Endodermal cell (in vitro differentiated cells): ENCODE measurements at places on chromosomes 4 and X. TPM values are rescaled to one million over a fixed set of nuclear protein-coding genes. Genes with fewer than 3 reads are reported as not detected.

DNA sequence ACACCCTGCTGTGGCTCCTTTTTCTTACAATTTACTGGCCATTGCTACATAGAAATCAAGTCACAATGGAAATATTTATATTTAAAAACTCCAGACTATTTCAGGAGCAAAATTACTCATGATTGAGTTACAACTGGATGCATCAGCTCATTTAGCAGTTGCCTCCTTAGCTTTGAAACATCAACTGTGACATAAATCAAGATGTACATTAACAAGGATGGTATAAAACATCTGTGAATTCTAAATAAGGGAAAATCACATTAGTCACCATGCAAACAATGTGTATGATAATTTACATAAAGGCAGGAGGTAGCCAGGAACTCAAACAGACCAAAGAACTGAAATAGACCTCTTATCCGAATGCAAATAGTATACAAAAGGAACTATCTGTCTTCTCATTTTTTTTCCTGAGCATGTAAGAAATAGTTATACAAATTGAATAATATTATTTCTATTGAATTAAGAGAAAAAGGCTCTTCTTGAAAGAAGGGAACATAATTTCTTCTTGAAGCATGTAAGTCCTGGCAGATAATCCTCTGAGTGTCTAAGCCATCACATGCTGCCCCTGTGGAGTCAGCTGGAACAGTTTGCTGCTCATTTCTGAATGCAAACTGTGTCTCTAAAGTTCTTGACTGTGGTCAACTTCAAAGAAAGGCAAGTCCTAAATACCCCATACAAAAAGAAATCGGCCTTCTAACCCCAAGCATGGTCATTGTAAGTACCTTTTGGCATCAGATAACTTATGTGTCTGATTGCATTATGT, 151.2 kb downstream of the NAA11 start:
- H3K27ac ChIP-seq: no peak overlapping the region
- no peak overlapping the region for H3K4me3 ChIP-seq
- H3K4me1 ChIP-seq: no peaks in the 10 kb centered on the region
- no peak for DNase-seq
- H3K36me3 ChIP-seq: no peaks in the 10 kb centered on the region

DNA sequence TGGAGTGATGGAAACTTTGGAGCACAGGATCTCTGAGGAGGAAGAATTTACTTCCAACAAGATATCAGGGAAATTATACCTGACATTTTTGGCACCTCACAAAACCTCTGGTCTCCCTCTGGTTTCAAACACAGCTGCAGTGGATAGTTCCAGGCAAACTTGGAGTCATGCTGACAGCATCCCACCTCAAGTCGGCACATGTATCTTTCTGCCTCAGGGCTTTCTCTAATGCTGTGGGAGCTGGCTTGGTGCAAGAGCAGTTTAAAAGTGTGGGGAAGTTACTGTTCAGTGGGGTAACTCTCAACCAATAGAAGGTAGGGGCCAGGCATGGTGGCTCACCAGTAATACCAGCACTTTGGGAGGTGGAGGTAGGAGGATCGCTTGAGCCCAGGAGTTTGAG, 207.1 kb upstream of the NHS start:
- H3K36me3 ChIP-seq: no peaks in the 10 kb centered on the region
- H3K27ac ChIP-seq: no peak overlapping the region
- H3K4me3 ChIP-seq: no peak overlapping the region
- no peaks in the 10 kb centered on the region for H3K4me1 ChIP-seq
- DNase-seq: no peak

GRCh38 chrX:20237864-20238263, 28.8 kb downstream of the RPS6KA3 start:
- peaks cover 19% of the 10 kb centered on the region for H3K36me3 ChIP-seq
- no peak for DNase-seq
- no peak overlapping the region for H3K4me3 ChIP-seq
- no peak overlapping the region for H3K27ac ChIP-seq
- no peaks in the 10 kb centered on the region for H3K4me1 ChIP-seq

GRCh38 chrX:12700745-12701144, 90.5 kb upstream of the PRPS2 start:
- no peaks in the 10 kb centered on the region for H3K4me1 ChIP-seq
- no peak overlapping the region for H3K27ac ChIP-seq
- DNase-seq: no peak
- no peaks in the 10 kb centered on the region for H3K36me3 ChIP-seq
- no peak overlapping the region for H3K4me3 ChIP-seq

SLC25A43 gene
- total RNA-seq: 4.9 to 6.1 TPM (median 5.2 TPM) in 3 replicates

ARX gene
- 0.07 and 0.09 TPM in 2 replicates for total RNA-seq

NAP1L2 gene
- 6.9 and 8.4 TPM in 2 replicates for total RNA-seq

MAGEA4 gene
- 0.14 TPM in 1 of 2 replicates, not detected in the other for total RNA-seq
